Fibroblast of upper back skin (primary cell): ENCODE measurements at places on chromosomes 16 and 17.

DNA sequence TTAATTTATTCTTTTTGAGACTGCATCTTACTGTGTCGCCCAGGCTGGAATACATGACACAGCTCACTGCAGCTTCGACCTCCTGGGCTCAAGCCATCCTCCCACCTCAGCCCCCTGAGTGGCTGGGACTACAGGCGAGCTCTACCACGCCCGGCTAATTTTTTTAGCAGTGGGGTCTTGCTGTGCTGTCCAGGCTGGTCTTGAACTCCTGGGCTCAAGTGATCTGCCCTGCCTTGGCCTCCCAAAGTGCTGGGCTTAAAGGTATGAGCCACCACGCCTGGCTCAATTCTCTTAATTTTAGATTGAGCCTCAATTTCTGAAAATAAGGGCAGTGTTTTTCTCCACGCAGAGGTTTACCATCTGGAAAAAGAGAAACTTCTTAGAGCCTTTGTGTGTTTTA, 41.1 kb downstream of the ZNF750 start:
- DNase-seq = no peak

DNA sequence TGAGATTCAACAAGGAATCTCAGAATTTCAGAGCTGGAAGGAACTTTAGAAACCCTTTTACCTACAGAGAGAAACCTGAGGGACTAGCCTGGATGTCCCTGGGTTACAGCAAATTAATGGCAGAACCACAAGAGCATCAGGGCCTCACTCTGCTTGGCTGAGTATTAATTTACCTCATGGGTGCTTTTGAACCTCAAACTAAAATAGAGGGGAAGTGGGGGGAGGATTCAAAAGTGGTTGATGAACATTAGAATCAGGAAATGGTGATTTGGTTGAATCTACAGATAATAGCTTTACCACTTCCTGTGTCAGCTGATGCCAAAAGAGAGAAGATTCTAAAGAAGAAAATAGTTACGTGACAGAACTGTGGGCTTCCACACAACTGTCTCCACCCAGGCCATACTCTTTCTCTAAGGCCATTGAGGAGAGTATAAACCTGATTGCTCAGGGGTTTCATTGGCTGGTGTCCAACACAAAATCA, 11.3 kb upstream of the SKAP1 start:
- DNase-seq = peak; percentile 19

GRCh38 chr16:53899431-53899830, 195.5 kb downstream of the FTO start:
- peak; percentile 74 for DNase-seq

- no peak for DNase-seq
These were observed 36.2 kb downstream of the ADCY7 start for GRCh38 chr16:50302472-50303005.

DNA sequence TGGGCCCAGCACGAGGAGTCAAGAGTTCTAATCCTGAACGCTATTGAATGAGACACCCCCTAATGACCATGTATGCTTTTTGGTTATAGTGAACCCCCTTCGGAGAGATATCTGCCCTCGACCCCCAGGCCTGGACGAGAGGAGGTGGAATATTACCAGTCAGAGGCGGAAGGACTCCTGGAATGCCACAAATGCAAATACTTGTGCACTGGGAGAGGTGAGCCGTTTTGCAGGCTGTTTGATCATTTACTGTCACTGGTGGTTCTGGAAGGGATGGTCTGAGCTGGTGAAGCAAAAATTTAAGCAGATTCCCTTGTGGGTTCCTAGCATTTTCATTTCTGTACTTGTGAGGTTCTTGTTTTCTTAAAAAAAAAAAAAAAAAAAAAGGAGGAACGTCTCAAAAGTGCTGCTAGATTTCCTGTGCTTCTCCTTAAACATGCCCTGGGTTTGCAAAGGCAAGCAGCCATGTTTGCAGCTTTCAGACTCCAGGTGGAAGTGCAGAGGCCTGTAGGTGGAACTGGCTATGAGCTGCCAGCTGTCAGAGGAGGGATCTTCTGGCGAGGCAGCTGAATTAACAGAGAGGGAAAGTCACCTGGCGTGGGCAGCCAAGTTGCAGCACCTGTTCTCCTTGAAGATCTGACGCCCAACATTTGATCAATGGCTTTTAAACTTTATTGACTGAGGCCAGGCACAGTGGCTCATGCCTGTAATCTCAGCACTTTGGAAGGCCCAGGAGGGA, 3.5 kb downstream of the MARVELD3 start:
- no peak for DNase-seq

- DNase-seq = peak; percentile 95
These were observed 67.8 kb downstream of the BMERB1 start for GRCh38 chr16:15502041-15502725.
